ENCODE measurements at places on chromosomes 4 and X.

DNA sequence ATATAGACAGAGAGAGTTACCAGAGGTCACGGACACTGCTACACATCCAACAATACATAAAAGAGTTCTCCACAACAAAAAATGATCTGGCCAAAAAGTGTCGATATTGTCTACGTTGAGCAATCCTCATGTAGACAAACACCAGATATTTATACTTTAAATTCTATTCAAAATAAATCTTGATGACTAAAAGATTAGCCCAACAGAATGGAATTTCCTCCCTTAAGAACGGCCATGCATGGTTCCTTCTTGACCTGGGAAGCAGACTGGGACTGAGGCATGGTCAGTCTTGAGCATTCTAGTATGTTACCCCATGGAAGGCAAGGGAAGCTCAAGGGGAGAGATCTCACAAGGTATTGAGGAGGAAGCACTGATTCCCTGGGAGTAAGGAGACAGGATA is 43.5 kb downstream of the LHFPL1 start:
- DNase-seq, result no peak

- DNase-seq, result no peak
Observed at GRCh38 chr4:30840571-30840970, 120.4 kb downstream of the PCDH7 start.

DNA sequence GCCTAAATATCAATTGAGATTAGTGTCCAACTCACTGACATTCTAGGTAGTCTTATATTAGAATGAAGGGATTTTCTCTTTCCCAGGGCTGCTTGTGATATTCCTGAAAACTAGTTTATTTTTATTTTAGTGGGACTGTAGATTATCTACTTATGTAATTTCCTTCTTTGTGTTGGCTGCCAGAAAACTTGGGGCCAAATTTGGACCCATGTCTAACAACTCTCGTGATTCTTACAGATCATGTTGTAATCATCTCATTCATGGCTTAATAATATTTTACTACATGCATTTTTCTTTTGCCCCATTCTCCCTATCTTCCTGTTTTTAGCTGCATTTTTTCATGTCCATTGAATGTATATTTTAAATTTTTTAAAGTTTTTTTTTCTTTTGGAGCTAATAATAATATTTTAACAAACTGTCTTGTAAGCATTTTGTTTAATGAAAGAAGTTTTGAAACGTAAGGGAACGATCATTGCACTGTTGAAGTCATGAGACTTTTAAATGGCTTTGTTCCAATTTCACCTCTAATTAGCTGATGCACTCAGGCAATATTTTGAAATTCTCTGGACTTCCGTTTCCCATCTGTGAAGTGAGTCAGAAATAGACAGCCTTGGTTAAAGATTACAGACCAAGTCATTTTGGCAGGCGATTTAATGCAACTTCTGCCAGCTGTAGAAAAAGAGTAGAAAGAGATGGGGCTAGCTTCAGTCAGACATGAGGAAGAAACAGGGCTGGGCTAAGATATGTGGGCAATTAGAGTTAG is 14.3 kb upstream of the TDO2 start:
- no peak for DNase-seq

GRCh38 chr4:182931691-182932345 is 14.6 kb upstream of the DCTD start:
- DNase-seq, result no peak

GRCh38 chr4:127622921-127623796 is 9.6 kb upstream of the INTU start:
- peak; percentile 82 for DNase-seq

- peak; percentile 64 for DNase-seq
Observed at GRCh38 chrX:123422875-123423274, 238.8 kb downstream of the GRIA3 start.
